ENCODE measurements at places on chromosomes 5 and 9.

- DNase-seq, result no peak
Measured at GRCh38 chr9:84592918-84593317, 76.6 kb upstream of the NTRK2 start.

DNA sequence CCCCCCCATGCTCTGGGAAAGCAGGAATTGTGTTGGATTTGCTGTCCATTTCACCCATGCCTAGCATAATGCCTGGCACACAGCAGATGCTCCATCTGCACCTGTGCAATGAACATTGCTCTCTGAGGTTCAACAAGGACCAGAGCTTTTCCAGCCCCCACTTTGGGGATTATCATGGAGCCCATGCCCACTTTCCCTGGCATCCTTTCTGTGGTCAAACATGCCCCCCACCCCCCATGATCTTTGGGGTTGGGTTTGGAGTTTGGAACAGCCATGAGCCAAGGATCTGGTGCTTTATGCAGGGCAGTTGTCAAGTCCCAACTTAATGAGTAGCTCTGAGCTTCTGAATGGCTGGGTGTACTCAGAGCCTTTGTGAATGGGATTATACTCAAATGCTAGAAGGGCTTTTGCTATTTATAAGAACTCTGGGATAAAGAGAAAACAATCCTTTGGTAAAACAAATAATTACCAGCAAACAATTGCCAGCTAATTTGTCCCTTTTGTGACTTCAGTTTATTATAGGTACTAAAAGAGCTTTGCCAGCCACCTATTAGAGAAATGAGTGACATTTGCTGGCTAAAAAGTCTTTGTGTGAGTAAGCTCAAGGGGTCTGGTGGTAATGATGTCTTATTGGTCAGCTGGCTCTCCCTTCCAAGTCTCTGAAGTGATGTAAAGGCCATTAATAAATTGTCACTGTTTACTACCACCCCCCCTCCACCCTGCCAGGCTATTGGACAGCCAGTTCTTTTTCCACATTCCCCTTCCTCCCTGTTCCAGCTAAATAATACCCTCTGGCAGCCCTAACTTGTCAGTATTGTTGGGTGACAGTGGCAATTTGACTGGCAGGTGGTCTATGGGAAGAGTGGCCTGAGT lies 182.3 kb downstream of the MACROH2A1 start:
- DNase-seq, result no peak

DNA sequence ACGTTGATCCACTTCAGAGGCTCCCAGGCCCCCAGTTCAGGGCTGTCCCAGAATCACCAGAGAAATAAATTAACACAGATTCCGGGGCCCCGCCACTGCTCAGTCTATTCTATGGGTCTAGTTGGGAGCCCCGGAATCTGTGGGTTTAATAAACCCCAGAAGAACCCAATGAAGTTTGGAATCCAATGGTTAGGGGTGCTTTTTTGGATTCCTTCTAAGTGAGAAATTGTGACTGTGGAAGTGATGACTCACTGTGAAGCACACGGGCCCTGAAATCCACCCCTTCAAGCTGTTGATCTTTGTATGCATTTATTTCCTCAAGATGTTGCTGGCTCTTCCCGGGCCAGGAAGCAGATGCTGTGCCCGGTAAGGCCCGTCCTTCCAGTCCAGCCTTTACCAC lies 57.3 kb upstream of the SLC28A3 start:
- DNase-seq, result peak; percentile 79

DNA sequence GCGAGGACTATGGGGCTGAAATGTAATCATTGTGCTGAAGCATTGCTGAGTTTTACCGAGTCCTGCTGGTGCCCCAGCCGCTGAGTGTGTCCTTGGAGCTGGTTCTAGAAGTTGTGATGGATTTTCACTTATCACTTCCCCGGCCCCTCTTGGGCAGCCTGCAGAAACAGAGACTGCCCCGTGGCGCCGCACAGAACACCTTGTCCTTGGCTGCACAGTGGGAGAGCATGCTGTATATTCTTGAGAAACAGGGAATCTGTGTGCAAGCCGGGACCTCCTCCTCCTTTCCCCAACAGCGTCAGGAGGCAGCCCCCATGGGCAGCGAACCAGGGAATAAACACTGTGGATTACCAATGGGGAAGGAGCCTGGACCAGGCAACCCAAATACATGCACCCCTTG lies 90.6 kb upstream of the RUFY1 start:
- no peak for DNase-seq
